ENCODE measurements at places on chromosomes 12 and 14. TPM values are rescaled to one million over a fixed set of nuclear protein-coding genes. Genes with fewer than 3 reads are reported as not detected.
A peak's percentile ranks its signal among the peaks of the same experiment; 100 is the strongest.

- no peak for DNase-seq
Observed at GRCh38 chr14:22177870-22178269, 411.2 kb downstream of the DAD1 start.

The LHX5 gene
- not detected for total RNA-seq

GRCh38 chr12:24815114-24815423, 133.8 kb downstream of the BCAT1 start:
- DNase-seq: no peak

GRCh38 chr14:96830946-96831345, 33.8 kb downstream of the VRK1 start:
- DNase-seq: no peak

DNA sequence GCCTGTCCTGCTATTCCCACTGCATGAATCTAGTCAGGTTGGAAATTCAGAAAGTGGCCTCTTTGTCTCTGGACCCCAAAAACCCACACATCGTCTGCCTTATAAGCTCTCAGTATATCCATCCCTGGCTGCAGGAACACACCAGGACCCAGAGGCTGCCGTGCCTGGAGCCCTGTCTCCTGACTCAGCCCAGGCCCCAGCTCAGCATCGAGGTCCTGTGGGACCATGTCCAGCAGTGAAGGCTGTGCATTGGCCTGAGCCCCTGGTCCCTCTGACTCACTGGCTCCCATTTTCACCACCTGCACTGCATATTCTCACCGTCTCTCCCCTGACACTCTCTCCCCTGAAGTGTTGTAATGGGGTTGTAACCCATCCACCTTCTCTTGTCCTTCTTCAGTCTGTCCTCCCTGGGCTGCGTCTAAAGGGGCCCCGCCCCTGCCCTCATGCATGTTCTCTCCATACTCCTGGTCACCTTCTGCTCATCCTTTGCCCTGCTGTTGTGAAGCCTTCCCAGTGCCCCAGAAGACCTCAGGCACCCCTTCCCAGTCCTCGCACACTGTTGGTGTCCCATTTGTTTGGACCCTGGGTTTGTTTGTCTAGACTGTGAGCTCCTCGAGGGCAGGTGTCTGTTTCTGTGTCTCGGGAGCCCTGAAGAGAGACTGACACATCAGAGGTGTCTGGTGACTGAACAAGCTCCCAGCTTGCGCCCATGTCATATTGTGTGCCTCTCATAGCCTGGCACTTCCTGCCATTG, 43.8 kb downstream of the EVL start:
- DNase-seq: no peak

GRCh38 chr12:67702136-67702535, 53.6 kb downstream of the DYRK2 start:
- no peak for DNase-seq

GRCh38 chr14:61561657-61562276, 133.5 kb upstream of the HIF1A start:
- DNase-seq: no peak

The SLC38A2 gene
- 265 TPM for total RNA-seq

DNA sequence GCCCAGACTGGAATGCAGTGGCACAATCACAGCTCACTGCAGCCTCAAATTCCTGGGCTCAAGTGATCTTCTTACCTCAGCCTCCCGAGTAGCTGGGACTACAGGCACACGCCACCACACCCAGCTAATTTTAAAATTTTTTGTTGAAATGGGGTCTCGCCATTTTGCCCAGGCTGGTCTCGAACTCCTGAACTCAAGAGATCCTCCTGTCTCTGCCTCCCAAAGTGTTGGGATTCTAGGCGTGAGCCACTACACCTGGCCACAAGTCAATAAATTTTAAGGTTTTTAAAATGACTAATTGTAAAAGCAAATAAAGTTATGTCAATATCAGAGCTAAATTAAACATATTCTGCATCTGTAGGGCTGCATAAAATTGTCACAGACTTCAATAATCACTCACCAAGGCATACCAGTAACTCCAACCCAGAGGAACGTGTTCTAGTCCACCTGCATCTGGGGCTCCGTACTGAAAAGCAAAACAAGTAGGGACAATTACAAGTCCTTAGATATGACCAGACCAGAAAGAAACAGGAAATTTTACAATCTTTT, 13.9 kb downstream of the GNS start:
- DNase-seq: no peak

- DNase-seq: no peak
Observed at GRCh38 chr14:67736771-67737170, 35.1 kb downstream of the RDH12 start.

DNA sequence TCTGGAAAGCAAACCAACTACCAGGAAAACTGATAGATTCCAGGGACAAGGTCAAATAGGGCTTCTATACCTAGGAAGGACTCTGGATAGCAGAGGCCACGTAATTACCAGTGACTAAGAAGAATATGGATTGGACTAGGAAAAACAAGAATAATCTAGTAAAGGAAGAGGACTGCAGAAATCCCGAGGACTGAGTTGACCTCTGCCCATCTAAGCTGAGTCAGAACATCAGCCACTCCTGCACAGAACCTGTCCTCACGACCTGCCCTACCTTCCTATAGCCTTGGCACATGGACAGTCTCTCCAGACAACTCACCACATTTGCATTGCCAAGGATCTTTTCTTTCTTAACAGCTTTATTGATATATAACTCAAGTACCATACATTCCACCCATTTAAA, 2.3 kb downstream of the OR6J1 start:
- no peak for DNase-seq

GRCh38 chr12:27515671-27516070, 8.3 kb upstream of the PPFIBP1 start:
- DNase-seq: no peak

The STAC3 gene
- total RNA-seq: 4.5 TPM

GRCh38 chr12:51593021-51593420, 2.0 kb downstream of the SCN8A start:
- DNase-seq: no peak

The CD163 gene
- total RNA-seq: not detected

DNA sequence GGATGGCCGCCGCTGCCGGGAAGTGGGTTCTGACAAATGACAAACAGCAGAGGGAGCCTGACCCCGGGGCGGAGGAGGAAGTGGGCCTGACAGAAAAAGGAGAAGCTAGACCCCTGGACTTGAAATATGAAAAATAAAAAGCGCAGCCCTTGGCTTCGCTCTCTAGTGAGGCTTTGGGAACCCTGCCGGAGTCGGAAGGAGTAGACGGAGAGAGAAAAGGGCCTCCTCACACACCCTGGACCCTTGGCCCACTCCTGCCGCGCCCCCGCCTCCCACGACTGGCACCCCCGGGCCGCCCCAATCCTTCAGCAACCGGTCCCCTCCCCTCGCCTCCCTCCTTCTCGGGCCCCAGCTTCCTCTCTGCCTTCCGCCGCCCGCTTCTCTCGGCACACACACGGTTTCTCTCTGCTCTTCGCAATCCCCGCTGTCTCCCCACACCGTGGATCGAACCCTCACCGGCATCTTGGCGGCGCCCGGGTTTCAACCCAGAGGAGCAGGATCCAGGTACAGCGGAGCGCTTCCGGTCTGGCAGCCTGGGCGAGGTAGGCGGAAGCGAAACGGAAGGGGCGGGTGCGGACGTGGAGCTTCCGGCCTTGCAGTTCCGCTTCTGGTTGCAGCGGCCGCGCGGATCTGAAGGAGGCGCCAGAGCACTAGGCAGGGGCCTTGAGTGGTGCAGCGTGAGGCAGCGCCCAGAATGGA, at the start of gene ARPC3:
ARPC3 (minus strand) TSS at position 539 of the 699 bp plus-strand sequence; CDS start at position 462, 77 bp downstream.
- peak; percentile 97 for DNase-seq

GRCh38 chr12:26874501-26875296, 41.7 kb upstream of the ITPR2 start:
- DNase-seq: no peak

The B3GNT4 gene
- 2.6 TPM for total RNA-seq

DNA sequence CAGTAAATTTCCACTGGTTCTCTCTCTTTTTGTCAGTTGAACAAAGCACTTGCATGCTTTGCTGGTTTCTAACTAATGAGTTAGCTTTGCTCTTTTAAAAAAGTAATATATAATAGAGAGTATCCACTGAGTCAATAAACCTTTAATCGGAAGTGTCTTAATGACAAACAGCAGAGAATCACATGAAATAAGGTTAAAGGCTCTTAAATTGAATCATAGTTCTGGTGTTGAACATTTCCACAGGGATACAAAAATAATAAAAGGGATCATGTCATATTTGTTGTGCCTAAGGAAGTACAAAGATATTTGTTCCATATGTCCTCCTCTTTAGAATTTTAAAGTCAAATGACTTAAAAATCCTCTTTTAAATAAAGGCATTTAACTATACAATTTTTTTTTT, 362.6 kb downstream of the LRIG3 start:
- no peak for DNase-seq

DNA sequence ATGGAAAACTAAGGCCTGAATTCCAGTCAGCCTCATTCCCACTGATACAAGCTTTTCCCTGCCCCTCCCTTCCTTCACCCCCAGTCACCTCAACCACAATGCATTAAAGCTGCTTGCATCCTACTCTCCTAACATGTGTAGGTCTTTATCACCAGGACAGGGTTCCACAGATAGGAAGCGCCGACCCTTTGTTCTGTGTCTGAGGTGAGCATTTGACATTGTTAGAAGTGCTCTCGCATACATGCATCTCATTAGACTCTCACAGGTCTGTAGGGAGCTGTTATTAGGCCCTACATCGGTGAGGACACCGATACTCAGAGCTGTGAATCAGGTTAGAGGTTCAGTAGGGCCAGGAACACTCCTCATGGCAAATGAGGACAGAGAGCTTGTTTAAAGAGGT, 13.2 kb upstream of the EDDM3A start:
- no peak for DNase-seq

The KRT72 gene
- not detected for total RNA-seq

DNA sequence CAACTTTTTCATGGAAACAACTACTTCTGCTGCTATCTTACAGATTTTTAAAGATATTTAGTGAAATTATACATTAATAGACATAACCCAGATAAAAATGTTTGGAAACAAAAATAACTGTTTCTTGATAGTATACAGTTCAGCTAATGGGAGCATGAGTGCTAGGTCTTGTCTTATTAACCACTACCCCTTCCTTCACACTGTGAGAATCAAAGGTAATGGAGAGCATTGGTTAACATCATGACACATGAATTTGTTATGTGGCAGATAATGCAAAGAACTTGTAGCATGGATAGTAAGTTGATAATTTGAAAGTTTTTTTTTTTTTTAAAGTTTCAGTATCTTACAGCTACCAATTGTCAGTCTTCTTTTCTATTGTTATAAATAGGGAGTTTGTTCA, 44.2 kb downstream of the CCDC91 start:
- no peak for DNase-seq

- peak; percentile 94 for DNase-seq
Observed at GRCh38 chr12:123972457-123973401, at the start of the genes CCDC92 and ZNF664. Gene CCDC92, minus strand, starts transcription at chr12:123972831. Its CDS starts 28,526 bp downstream, at chr12:123944305. Gene ZNF664, plus strand, starts transcription at chr12:123973215. Its CDS starts 38,930 bp downstream, at chr12:124012145.

DNA sequence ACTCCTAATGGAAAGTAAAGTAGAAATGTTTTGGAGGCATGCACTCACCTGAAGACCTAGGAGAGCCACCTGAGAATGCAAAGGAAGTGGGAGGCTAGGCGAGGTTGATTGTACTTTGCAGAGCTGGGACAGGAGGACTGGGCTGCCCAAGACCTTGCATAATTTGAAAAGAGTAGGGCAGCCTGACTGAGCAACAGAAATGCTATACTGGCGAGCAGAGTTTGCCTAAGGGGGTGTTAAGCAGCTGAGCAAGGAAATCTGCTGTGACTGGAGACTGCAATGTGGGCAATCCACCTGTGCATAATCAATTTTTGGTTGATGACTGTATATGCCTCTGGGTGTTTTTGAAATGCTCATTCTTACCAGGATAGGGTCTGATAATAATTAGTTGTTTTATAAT, 834.1 kb downstream of the TRHDE start:
- DNase-seq: no peak

The SLC2A3 gene
- total RNA-seq: 664 TPM

The ACADS gene
- total RNA-seq: 13.7 TPM

- no peak for DNase-seq
Observed at GRCh38 chr12:90917431-90917830, 37.5 kb downstream of the CCER1 start.

DNA sequence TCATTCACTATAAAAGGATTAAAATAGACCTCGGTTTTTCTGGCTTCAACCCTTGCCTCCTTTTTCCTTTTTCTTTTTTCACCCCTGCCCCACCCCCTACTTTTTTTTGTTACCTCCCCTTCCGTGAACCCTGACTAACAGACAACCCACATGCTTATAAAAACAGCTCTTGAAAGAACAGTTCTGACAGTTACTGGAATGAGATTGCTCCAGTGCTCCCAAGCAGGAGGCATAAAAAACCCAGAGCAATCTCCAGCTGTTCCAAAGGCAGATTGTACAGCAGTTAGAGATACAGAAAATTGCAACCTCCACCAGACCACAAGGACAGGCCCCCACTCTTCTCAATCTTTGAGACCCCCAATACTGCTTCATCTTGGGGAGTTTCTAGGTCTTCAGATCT, 29.9 kb upstream of the TMEM260 start:
- DNase-seq: no peak

DNA sequence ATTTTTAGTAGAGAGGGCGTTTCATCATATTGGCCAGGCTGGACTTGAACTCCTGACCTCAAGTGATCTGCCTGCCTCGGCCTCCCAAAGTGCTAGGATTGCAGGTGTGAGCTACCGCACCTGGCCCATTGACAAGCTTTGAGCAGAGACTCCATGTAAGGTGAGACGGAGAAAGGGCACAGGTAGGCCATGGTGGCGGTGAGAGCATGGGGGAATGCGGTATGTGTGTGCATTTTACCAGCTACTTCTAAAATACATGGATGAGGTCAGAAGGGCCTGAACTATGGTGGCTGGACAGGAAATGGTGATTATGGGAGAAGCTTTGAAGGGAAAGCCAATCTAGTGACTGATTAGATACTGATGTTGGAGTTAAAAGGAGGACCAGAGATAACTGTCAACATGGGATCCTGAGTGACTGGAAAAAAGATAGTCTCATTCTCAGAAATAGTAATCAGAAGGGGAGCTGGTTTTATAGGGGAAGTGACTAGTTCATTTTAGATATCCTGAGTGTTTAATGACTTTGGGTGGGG, 21.9 kb upstream of the PTPRB start:
- no peak for DNase-seq

DNA sequence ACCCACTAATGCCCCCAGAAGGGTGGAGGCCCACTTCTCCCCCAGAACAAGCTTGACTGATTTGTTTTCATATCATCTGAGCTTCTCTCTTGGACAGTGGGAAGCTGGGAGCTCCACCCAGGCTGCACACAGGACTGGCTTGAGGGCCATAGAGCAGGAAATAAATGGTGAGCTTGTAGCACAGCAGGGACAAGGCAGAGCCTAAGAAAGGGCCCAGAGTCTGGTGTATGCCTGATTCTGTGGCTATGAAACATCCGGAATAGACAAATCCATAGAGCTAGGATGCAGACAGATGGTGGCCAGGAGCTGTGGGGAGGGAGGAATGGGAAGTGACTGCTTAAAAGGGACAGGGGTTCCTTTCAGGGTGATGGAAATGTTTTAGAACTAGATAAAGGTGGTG, 79.0 kb downstream of the ARL6IP4 start:
- DNase-seq: no peak

The FOXN4 gene
- total RNA-seq: not detected

DNA sequence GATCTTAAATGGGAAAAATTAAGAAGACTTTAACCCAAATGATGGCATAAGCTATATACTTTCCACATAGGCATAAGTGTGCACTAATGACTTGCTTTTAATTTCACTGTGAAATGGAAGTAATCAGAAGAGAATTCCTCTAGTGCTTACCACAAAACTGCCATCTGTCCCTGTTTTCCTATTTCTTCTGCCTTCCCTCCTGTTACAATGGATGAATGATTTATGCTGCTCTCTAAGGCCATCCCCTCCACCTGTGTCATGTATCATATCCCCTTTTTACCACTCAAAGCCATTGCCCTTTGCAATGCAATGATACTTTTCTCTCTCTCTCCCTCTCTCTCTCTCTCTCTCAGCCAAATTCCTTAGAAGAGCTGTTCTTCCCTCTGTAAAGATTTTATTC, 109.1 kb downstream of the C12orf50 start:
- DNase-seq: no peak

The PZP gene
- total RNA-seq: not detected
